Stimulated activated CD4-positive, alpha-beta T cell treated with anti-CD3 and anti-CD28 coated beads, Interleukin-2, amount 100 ng/mL, for 24 hours (primary cell): ENCODE measurements at places on chromosomes 4 and X.

- DNase-seq, result no peak
Measured at GRCh38 chr4:104751468-104751867, 256.8 kb upstream of the CXXC4 start.

DNA sequence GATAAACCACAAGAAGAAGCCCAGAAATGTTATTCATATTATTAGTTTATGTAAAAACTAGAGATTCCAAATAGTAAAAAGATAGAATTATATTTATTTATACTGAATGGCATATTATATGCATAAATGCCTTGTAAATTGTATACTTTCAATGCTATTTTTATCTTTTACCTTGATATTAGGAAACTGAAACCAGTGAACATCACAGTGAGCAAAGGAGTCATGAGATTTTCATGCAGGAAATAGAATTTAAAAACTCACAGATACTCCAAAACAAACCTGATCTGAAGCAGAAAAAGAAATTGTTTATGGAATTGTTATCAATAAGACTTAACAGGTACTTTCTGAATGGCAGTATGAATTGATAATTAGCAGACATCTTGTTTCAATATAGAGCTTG, 207.3 kb upstream of the CENPE start:
- no peak for DNase-seq

- DNase-seq, result no peak
Measured at GRCh38 chrX:70022616-70023015, 27.1 kb downstream of the AWAT2 start.

GRCh38 chr4:15237648-15238230, 190.1 kb upstream of the C1QTNF7 start:
- DNase-seq, result no peak

GRCh38 chrX:18036394-18036793, 175.3 kb upstream of the RAI2 start:
- DNase-seq, result no peak

GRCh38 chrX:19774905-19775304, 112.5 kb downstream of the SH3KBP1 start:
- no peak for DNase-seq

GRCh38 chr4:90209922-90210321, 82.7 kb downstream of the CCSER1 start:
- no peak for DNase-seq

GRCh38 chr4:76292730-76293129, 13.8 kb upstream of the STBD1 start:
- no peak for DNase-seq

- no peak for DNase-seq
Measured at GRCh38 chrX:134236626-134237614, at the start of gene CCDC160. Gene CCDC160, plus strand, starts transcription at chrX:134237182. Its CDS starts 7,619 bp downstream, at chrX:134244801.

- DNase-seq, result no peak
Measured at GRCh38 chr4:58658701-58659100, 1548.5 kb upstream of the IGFBP7 start.

DNA sequence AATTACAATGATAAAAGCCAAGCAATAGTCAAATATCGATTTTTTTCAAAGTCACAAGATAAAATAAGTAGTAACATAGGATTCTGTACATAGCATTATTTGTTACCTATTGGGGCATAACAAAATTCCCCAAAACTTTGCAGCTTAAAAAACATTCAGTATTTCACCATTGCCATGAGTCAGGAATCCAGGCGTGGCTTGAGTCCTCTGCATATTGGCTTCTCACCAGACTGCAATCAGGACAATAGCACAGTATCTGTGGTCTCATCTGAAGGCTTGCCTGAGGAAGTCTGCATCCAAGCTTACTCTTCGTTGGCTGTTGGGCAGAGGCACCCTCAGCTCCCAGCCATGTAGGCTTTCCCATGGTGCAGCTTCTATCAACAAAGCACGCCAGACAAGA, 6.2 kb upstream of the CTBP1 start:
- no peak for DNase-seq

GRCh38 chr4:86939729-86940575, 5.1 kb downstream of the AFF1 start:
- no peak for DNase-seq

DNA sequence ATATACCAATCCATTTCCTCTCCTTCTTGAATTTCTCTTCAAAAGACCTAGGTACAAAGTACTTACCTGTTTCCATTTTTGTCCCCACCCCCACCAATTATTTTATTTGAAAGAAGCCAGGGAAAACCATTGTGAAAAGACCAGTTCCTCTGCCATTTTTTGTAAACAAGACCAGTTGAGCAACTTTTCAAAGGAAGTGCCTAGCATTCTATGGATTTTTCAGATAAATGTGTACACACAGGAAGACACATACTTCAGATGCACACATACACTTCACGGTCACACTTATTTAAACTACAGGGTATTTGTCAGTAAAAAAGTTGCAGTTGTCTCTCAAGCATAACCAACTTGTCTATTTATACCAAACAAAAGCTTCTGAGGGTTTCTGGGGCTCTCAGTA, 587.2 kb upstream of the KLHL4 start:
- no peak for DNase-seq

DNA sequence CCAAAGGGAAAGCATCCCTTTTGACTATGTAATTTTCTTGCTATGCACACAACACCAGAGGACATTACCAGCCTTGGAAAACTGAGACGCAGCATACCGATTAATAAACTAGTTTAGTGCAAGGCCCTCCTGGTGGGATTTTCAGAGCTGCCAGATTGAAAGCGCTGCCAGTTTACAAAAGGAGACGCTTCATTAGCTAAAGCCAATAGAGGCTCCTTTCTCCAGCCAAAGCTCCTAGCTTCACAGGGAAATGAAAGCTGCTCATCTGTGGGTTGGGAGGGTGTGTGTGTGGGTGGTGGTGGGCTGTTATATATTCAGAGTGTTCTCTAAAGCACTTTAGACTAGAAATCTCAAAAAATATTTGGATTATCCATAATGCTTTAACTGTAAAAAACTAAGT, 32.4 kb downstream of the SPANXN4 start:
- DNase-seq, result no peak

DNA sequence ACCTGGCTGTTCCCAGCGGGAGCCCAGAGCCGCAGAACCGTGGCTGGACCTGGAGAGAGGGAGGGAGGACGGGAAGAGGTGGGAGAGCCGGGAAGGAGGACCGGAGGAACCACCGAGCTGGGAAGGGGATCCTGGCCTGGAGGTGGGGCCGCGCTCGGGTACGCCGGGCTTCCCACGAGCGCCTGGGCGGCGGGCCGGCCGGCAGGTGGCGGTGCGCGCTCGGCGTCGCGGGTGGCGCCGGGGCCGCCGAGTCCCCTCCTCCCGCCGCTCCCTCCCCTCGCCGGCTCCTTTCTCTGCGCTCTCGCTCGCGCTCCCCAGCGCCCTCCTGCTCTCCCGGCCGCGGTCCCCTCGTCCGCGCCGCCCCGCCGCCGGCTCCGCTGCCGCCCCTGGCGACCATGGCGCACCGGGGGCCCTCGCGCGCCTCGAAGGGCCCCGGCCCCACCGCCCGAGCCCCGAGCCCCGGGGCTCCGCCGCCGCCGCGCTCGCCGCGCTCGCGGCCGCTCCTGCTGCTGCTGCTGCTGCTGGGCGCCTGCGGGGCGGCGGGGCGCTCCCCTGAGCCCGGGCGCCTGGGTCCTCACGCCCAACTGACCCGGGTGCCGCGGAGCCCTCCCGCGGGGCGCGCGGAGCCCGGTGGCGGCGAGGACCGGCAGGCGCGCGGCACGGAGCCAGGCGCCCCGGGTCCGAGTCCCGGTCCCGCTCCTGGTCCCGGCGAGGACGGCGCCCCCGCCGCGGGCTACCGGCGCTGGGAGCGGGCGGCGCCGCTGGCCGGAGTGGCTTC, at the start of gene SORCS2:
TSS of gene SORCS2 (plus strand) at position 287 of the 778 bp plus-strand sequence.
- peak; percentile 50 for DNase-seq

- DNase-seq, result no peak
Measured at GRCh38 chr4:68871809-68872642, 56.2 kb downstream of the UGT2B10 start.

GRCh38 chrX:93422693-93423092, 250.7 kb downstream of the NAP1L3 start:
- DNase-seq, result no peak

- DNase-seq, result no peak
Measured at GRCh38 chrX:7109838-7110793, 37.4 kb upstream of the STS start.

- DNase-seq, result peak; percentile 2
Measured at GRCh38 chrX:15781961-15782699, 8.2 kb upstream of the ZRSR2 start.

DNA sequence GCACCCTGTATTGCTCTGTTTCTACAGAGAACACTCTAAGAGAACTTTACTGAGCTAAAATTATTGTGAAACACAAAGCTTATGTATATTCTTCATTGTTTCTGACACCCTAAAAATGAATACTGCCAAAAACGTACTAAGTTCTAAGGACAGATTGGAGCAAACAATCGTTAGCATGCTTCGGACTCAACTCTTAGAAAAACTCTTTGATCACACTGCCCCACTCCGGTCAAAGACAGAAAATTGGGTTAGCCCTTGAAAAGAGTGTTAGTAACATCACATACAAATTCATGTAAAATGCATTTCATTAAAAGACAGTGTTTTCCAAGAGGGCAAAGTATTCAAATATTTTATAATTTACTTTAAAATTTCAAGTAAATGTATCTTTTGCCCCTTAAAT, 177.4 kb downstream of the DCHS2 start:
- DNase-seq, result no peak

DNA sequence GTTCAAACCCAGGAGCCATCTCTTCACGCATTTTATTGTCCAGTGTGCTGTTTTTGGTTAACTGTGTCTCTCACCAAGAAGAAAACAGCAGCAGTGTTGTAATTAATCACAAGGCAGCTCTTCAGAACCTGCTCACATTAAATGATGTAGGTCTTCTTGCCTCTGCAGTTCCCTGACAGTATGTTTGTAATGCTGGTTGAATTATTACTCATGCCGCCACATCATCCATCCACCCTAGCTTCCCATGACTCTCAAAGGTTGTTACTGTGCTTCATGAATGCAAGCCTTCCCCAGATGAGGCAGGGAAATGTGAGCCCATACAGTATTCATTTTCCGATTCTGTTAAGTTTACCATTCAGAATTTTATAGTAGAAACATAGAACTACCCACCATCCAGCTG, 17.4 kb downstream of the TLR10 start:
- DNase-seq, result no peak

- DNase-seq, result no peak
Measured at GRCh38 chr4:81459228-81459627, 12.5 kb downstream of the RASGEF1B start.

DNA sequence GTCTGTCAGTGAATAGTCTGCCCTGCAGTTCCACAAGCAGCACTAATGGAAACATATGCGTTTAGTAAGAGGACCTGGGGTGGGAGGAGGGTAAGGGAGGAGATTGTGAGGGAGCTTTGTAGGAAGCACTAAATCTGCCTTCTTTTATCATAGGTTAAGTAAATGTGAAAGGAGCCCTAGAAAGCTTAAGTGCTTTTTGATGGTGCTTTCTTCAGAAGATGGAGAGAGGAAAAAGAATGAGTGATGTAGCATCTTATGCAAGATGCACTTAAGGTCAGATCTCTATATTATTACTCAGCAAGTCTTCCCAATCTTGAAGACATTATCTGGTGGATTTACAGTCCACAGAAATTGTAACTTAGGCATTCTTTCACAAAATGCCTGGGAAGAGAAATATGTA, 322.7 kb downstream of the PDHA2 start:
- DNase-seq, result no peak

DNA sequence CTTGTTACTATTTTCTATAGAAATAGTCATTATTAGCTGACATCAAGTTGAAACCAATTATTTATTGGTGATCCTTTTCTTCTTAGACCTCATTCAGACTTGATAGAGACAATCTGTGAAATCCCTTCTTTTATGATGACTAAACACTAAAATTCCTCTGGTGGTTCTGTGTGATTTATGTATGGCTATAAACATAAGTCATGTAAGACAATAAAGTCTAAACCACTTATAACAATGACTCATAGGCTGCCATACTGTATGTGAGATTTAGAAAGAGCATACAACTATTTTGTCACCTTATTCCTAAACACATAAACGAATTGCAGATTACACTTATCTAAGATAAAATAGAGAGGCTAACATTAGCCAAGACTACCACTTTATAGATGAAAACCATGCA, 101.1 kb upstream of the PRR32 start:
- DNase-seq, result no peak

GRCh38 chr4:128521156-128521555, 233.5 kb upstream of the PGRMC2 start:
- no peak for DNase-seq

GRCh38 chrX:129755779-129756650, 17.2 kb downstream of the XPNPEP2 start:
- no peak for DNase-seq

DNA sequence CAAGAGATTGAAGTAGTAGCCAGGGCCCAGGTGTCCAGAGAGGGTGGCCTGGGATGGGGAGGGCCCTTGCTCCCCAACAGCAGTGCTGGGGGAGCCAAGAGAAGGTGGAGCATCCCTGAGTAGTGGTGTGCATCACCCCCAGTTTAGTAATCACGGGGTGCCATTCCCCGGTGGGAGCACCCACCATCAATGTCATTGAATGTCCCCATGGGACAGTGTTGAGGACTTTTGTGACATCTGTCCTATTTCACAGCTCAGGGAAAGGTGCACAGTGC, 4.4 kb upstream of the CPZ start:
- no peak for DNase-seq

DNA sequence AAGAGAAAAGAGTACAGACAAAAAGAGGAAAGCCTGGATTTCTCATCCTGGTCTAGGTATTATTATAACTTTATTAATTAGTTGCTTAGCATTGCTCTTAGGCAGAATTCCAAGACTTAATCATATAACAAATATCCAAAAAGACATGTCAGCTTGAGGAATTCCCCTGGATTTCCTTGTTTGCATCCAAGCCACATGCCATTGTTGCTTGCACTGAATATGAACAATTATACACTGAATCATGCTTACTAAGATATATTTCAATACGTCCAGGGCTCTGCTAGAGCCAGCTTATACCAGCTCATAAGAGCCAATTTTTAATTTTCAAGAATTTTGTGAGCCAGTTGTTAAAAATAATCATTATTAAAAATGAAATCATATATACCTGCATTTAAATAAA, 5.5 kb upstream of the TLR10 start:
- no peak for DNase-seq

DNA sequence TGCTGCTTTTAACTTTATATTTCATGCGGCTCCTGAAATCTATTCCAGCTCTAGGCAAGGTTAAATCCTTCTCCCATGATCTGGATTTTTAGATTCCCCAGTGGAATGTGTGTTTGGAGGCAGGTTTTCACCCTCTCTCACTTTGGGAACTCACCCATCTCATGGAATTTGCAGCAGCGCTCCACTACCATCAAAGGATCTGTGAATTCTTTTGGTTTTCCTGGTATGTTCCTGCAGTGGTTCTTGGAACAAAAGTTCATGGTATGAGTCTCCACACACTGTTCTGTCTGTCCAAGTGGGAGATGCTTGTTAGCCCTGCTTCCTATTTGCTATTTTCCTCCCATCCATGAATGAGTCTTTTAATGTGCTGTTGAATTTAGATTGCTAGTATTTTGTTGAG, 14.0 kb downstream of the APOOL start:
- no peak for DNase-seq

DNA sequence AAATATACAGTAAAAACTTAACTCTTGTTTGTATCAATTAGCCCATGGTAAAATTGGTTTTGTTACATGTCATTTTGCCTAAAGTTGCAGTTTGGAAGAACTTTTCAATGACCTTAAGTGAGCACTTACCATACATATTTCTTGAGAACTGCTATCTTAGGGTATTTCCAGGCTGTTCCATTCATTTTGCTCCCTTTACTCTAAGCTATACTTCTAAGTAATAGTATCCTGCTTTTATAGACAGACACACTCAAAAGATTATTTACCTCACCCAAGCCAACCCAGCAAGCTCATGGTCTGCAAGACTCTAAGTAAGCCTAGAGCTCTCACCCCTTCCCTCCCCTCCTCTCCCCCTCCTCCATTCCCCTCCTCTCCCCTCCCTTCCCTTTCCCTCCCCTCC, 294.0 kb downstream of the HS3ST1 start:
- DNase-seq, result no peak
